ENCODE measurements at places on chromosomes 4 and X. TPM values are rescaled to one million over a fixed set of nuclear protein-coding genes. Genes with fewer than 3 reads are reported as not detected.

DNA sequence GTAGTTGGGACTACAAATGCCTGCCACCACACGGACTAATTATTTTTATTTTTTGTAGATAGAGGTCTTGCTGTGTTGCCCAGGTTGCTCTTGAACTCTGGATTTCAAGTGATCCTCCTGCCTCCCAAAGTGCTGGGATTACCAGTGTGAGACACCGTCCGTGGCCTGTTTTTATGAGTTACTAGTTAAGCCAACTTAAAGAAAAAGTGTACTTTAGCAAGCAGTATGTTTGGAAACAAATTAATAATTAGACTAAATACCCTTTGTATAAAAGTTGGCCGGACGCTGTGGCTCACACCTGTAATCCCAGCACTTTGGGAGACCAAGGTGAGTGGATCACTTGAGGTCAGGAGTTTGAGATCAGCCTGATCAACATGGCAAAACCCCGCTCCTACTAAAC is 14.2 kb upstream of the PTPN13 start:
- H3K27ac ChIP-seq: no peak overlapping the region
- no peaks in the 10 kb centered on the region for H3K36me3 ChIP-seq
- no peaks in the 10 kb centered on the region for H3K4me1 ChIP-seq
- DNase-seq: no peak
- H3K4me3 ChIP-seq: no peak overlapping the region

DNA sequence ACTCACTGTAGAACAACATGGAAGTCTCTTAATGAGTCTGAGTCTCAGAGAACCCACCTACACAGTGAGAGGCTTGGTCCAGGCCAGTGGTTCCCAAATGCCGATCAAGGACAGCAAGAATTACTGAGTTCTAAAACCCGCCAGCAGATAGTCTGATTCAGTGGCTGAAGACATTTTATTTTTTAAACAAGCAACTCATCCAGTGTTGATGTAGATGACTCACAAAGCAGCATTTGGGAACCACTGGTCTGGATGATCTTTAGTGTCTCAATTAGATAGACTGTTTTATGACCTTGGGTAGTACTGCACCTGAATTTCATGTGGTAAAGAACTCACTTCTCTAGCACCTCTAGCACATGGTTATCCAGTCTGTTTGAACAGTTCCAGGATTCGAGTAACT is 193.6 kb downstream of the FBXW7 start:
- no peak for DNase-seq
- H3K4me3 ChIP-seq: no peak overlapping the region
- no peaks in the 10 kb centered on the region for H3K36me3 ChIP-seq
- no peaks in the 10 kb centered on the region for H3K27me3 ChIP-seq
- no peak overlapping the region for H3K27ac ChIP-seq

DNA sequence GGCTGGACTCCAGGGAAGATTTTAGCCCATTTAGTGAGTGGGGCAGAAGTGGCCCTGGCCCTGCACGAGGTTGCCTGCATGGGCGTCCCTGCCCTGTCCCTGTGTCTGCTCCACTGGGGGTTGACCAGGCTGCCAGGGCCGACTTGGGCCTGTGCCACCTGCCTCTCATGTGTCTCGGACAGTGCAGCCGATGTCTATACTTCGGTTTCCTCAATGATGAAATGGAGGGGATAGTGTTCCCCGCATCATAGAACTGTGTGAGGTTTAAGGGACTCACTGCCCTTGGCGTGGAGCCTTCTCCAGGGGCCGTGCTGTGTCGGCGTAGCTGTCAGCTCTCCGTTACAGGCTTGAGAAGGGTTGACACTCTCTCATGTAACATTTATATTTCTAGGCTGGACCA is 27.0 kb upstream of the MSANTD1 start:
- no peak for DNase-seq
- H3K4me3 ChIP-seq: no peak overlapping the region
- no peaks in the 10 kb centered on the region for H3K27me3 ChIP-seq

DNA sequence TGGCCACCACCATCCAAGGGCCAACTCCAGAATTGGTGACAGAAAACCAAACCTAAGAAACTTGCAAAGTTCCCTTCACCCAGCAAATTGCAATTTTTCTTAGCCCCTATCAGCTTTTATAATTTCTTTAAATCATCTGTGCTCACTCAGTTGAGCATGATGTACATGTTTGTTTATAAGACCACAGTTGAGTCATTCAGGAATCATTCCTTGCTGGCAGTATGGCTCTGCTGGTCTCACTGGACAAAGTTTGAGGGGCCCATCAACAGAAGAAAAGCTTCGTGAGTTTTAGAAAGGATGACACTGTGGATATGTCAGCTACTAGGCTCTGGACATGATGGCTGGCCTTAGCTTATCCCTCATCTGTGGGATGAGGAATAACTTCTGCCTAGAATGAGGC is 4.0 kb downstream of the TRPC5 start:
- H3K4me3 ChIP-seq: no peak overlapping the region
- H3K4me1 ChIP-seq: no peaks in the 10 kb centered on the region
- H3K27ac ChIP-seq: no peak overlapping the region
- H3K27me3 ChIP-seq: no peaks in the 10 kb centered on the region

GRCh38 chrX:113929004-113929403 is 654.9 kb upstream of the HTR2C start:
- no peak overlapping the region for H3K4me3 ChIP-seq
- no peaks in the 10 kb centered on the region for H3K4me1 ChIP-seq
- H3K27me3 ChIP-seq: no peaks in the 10 kb centered on the region
- no peak overlapping the region for H3K27ac ChIP-seq
- no peak for DNase-seq

- H3K4me3 ChIP-seq: no peak overlapping the region
- H3K4me1 ChIP-seq: no peaks in the 10 kb centered on the region
- no peaks in the 10 kb centered on the region for H3K36me3 ChIP-seq
Measured at GRCh38 chrX:13387666-13388494, 68.0 kb upstream of the ATXN3L start.

DNA sequence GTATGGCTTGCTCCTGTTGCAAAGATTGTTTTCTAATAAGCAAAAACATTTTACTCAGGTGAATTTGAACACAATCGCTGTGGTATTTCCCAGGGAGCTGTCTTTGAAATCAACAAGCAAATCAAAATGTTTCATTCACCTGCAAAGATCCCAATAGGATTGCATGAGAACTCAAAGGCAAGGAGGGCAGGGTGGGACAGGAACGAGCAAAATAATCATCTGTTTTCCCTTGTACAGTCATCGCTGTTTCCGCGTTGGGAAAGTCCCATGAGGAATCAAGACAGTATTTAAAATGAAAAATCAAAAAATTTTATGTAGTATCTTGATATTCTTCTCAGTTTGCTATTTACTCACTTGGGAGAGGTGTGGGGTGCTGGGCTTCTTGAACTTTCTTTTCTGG is 198.8 kb downstream of the STIM2 start:
- no peaks in the 10 kb centered on the region for H3K4me1 ChIP-seq
- H3K27me3 ChIP-seq: no peaks in the 10 kb centered on the region
- DNase-seq: no peak

GRCh38 chr4:184688447-184688846 is 38.9 kb downstream of the PRIMPOL start:
- H3K4me1 ChIP-seq: no peaks in the 10 kb centered on the region
- H3K27me3 ChIP-seq: no peaks in the 10 kb centered on the region
- H3K36me3 ChIP-seq: no peaks in the 10 kb centered on the region
- no peak overlapping the region for H3K4me3 ChIP-seq
- DNase-seq: no peak
- no peak overlapping the region for H3K27ac ChIP-seq

DNA sequence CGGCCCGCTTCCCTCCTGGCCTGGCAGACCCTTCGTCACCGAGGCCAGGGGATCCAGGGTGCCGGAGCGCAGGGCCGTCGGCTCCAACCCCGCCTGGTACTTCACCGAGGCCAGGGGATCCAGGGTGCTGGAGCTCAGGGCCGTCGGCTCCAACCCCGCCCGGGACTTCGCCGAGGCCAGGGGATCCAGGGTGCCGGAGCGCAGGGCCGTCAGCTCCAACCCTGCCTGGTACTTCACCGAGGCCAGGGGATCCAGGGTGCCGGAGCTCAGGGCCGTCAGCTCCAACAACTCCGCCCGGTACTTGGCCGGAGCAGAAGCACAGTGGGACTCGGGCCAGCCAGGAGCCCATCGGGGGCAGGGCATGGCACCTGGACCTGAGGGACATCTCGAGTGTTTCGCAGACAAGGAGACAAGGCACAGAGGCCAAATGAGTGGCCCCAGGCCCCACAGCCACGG is 85.1 kb downstream of the FAM53A start:
- H3K27ac ChIP-seq: no peak overlapping the region
- H3K4me3 ChIP-seq: no peak overlapping the region
- H3K27me3 ChIP-seq: no peaks in the 10 kb centered on the region
- DNase-seq: no peak

- no peaks in the 10 kb centered on the region for H3K27me3 ChIP-seq
- H3K36me3 ChIP-seq: no peaks in the 10 kb centered on the region
- no peak overlapping the region for H3K4me3 ChIP-seq
- no peaks in the 10 kb centered on the region for H3K4me1 ChIP-seq
- DNase-seq: no peak
- no peak overlapping the region for H3K27ac ChIP-seq
Measured at GRCh38 chrX:115960440-115961084, 210.0 kb upstream of the AGTR2 start.

DNA sequence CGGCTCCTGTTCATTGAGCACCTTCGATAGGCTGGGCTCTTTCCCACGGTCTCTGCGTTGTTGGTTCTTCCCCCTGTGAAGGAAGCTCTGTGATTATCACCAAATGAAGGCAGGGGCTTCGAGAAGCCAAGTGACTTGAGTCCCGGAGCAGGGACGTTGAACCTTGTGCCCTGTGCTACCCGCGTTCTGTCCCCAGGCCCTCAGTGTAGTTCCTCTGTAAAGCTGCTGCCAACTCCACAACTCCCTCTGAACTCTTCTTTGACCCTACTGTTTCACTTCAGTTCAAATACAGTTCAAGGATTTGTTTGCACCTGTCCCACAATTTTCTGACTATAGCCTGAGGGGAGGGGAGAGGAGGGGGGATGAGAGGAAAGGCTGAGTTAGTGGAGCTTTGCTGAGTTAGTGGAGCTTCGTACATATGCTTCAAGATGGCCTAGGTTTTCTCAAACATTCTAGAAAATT is 635 bp upstream of the PHF8 start:
- H3K27me3 ChIP-seq: no peaks in the 10 kb centered on the region
- H3K36me3 ChIP-seq: no peaks in the 10 kb centered on the region
- H3K4me3 ChIP-seq: peak overlapping the region; percentile 36

DNA sequence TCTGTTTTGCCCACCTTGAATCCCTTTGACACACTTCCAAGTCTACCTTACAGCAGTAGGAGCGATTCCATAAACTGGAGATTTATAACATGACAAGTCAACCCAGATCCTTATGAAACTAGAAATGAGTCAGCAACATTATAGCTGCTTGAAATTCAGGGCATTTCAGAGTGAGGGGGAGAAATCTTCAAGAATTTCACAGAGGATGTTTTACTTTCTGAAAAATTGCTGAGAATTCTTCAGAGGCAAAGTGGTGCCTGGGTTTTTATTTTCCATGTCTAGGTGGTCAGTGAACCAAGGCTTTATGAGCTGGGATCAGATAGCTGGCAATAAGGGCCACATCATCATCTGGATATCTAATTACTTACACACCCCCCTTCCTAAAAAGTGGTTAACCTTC is 119.8 kb downstream of the PPARGC1A start:
- no peak for DNase-seq
- no peak overlapping the region for H3K27ac ChIP-seq
- no peaks in the 10 kb centered on the region for H3K27me3 ChIP-seq
- H3K4me3 ChIP-seq: no peak overlapping the region

- no peaks in the 10 kb centered on the region for H3K36me3 ChIP-seq
- no peaks in the 10 kb centered on the region for H3K27me3 ChIP-seq
- H3K4me1 ChIP-seq: no peaks in the 10 kb centered on the region
- no peak overlapping the region for H3K4me3 ChIP-seq
- H3K27ac ChIP-seq: no peak overlapping the region
- no peak for DNase-seq
Measured at GRCh38 chr4:119080721-119081541, 54.7 kb upstream of the MYOZ2 start.

DNA sequence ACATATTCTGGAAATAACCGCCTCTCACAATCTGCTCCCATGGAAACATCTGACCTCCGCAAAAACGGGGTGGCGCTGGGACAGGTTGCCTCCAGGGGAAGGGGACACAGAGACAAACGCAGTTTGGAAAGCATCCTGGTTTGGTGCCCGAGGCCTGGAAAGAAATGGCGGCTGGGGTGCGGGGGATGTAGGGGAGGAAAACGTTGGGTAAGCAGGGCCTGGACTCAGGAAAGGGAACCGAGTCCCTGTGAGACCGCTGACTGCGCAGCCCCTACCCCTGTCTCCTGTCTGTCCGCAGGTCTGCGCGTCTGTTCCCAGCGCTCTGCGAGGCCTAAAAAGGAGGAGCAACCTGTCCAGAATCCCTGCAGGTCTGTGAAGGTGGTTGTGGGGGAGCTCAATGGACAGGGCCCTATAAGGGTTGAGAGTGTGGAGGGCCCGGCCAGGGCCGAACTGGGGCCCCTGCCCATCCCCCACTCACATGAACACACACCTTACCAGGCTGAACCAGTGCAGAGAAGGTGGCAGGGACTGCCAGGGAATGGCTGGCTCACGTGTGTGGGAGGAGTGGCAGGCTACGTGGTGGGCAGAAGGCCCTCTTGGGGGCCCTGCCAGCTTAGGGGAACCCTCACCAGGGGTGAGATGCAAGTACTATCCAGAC is 672 bp downstream of the TCEAL3 start:
- no peaks in the 10 kb centered on the region for H3K36me3 ChIP-seq
- peak overlapping the region; percentile 94 for H3K27ac ChIP-seq
- H3K27me3 ChIP-seq: no peaks in the 10 kb centered on the region
- peak overlapping the region; percentile 76 for H3K4me3 ChIP-seq

DNA sequence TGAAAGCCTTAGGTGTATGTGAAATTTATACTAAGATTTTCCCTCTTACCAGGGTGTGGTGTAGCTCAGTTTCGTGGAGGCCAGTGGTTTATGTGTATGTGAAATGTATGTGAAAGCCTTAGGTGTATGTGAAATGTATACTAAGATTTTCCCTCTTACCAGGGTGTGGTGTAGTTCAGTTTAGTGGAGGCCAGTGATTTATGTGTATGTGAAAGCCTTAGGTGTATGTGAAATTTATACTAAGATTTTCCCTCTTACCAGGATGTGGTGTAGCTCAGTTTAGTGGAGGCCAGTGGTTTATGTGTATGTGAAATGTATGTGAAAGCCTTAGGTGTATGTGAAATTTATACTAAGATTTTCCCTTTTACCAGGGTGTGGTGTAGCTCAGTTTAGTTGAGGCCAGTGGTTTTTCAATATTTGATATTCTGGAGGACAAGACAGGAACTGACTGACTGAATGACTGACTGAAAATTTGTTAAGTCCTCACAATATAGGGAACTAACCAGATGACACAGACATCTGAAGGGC is 143.7 kb downstream of the NEXMIF start:
- no peak for DNase-seq
- H3K27me3 ChIP-seq: no peaks in the 10 kb centered on the region
- no peak overlapping the region for H3K4me3 ChIP-seq
- H3K4me1 ChIP-seq: no peaks in the 10 kb centered on the region
- no peaks in the 10 kb centered on the region for H3K36me3 ChIP-seq

- H3K4me3 ChIP-seq: no peak overlapping the region
- no peak overlapping the region for H3K27ac ChIP-seq
- no peaks in the 10 kb centered on the region for H3K27me3 ChIP-seq
- H3K36me3 ChIP-seq: no peaks in the 10 kb centered on the region
Measured at GRCh38 chr4:65893957-65894755, 223.9 kb upstream of the EPHA5 start.

The CNKSR2 gene
- 20.6 TPM for total RNA-seq

The TEC gene
- 1.4 TPM for total RNA-seq

The BMP3 gene
- 1.6 TPM for total RNA-seq

The ANK2 gene
- 102 TPM for total RNA-seq

The PTCHD1 gene
- total RNA-seq: not detected

The MAGEA2B gene
- total RNA-seq: 0.13 TPM

The TRO gene
- total RNA-seq: 43.9 TPM

The TCEAL5 gene
- 2.8 TPM for total RNA-seq

The PCDH10 gene
- total RNA-seq: 0.97 TPM
